Renal cortex interstitium (tissue), 15 donors: ENCODE measurements at places on chromosomes 3 and 15. TPM values are rescaled to one million over a fixed set of nuclear protein-coding genes. Genes with fewer than 3 reads are reported as not detected.
A peak's percentile ranks its signal among the peaks of the same experiment; 100 is the strongest.

Gene TM4SF4
- 2.5 TPM for polyA plus RNA-seq

Gene TEX55
- not detected for polyA plus RNA-seq

Gene GABRG3
- 1.2 TPM for polyA plus RNA-seq

DNA sequence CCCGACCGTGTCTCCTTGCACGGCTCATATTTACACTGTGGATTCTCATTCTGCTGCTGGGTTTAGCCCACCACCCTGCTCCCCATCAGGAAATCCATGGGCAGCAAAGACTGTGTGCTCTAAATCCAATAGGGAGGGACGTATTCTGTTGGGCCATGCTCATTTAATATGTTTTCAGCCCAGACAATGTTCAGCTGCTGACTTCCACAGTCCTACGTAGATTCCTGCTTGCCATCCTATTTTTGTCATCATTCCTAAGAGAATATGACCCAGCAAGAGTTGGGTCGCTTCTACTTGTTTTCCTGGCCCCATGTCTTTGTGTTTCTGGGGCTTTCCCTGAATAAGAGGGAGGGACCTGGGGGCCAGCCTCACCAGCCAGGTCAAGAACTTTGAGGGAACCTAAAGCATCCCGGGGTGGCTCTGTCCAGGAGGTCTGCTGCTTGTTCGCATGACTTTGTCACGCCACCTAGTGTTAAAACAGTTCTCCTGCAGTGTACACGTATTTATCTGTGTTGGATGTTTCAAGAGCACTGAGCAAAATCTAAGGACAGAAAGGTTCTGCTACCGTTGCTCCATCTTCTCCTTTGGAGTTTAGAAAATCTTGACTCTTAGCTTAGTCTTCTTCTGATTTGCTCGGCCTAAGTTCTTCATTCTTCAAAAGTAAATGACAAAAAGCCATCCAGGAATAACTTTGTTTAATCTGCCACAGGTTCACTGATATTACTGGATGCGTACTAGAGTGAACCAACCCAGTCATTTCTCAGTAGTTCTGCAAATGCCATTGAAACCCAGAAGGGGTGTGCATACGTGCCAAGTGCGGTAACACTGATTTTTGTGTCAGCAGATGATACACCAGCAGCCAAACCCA lies 79.8 kb upstream of the NR2E3 start:
- DNase-seq: peak; percentile 46

DNA sequence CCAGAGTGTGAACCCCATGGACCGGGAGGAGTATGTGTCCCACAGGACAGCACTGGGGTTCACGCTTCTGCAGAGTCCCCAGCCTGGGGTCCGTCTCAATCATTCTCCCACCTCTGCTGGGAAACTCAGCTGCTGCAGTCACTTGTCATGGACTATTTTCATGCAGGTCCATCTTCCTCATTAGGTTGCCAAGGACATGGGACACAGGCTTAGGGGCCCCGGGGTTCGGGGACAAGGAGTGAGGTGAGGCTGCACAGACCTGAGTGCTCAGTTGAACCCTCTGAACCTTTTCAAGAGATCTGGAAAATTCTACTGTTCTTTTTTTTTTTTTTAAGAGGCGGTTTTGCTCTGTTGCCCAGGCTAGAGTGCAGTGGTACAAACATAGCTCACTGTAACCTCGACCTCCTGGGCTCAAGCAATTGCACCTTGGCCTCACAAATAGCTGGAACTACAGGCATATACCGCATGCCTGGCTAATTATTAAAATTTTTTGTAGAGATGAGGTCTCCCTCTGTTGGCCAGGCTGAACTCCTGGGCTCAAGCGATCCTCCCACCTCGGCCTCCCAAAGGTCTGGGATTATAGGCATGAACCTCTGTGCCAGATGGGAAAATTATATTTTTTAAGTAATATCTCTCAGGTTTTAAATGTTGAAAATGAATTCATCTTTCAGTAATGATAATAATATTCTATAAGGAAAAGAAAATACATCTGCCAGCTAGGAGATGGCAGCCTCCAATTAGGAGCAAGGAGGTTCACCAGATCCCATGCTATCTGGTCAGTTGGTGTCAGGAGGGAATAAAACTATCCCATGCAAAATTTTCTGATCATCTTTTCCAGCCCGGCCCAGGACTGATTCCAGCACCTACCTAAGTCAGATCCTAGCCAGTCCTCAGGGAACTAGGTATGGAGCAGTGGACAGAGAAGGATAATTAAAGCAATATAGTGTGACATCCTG lies 45.2 kb downstream of the RPN1 start:
- DNase-seq: no peak

- no peak for DNase-seq
Observed at GRCh38 chr15:73716417-73716816, 32.2 kb downstream of the CD276 start.

DNA sequence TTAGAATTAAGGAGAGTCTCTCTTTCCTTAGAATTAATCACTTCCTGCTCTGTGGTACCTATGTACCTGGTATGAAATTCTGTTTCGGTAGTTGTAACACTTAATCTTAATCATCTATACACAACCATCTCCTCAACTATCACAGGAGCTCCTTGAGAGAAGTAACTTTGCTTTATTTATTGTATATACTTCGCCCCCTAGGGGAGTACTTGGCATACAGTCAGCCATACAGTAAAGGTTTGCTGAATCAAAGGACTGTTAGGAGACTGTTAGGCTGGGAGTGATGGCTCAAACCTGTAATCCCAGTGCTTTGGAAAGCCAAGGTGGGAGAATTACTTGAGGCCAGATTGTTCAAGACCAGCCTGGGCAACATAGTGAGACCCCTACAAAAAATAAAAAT lies 44.7 kb downstream of the RORA start:
- DNase-seq: no peak

GRCh38 chr3:104257486-104257885 lies 1109.2 kb upstream of the ALCAM start:
- DNase-seq: no peak

GRCh38 chr3:175664911-175665310 lies 805.8 kb downstream of the NAALADL2 start:
- DNase-seq: no peak

Gene GRIP2
- 1.2 TPM for polyA plus RNA-seq

Gene GABRA5
- 0.50 TPM for polyA plus RNA-seq

GRCh38 chr3:100482176-100482575 lies 10.2 kb upstream of the TMEM45A start:
- no peak for DNase-seq

GRCh38 chr3:192840143-192840836 lies 77.4 kb downstream of the MB21D2 start:
- no peak for DNase-seq

DNA sequence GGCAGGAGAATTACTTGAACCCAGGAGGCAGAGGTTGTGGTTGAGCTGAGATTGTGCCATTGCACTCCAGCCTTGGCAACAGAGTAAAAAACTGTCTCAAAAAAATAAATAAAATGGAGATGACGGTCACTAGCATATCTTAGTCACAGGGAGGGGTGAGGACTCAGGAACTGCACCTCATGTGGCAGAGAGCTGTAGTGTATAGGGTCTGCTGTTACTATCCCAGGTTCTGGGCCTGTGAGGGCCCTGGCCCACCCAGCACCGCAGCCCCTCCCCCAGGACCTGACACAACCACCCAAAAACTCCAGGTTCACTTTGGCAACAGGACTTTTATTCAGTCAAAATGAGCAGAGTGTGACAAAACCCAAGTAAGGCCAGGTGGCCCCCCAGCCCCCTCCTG lies 22.3 kb downstream of the RNU5B-1 start:
- DNase-seq: no peak

GRCh38 chr15:36645106-36645505 lies 65.7 kb downstream of the CDIN1 start:
- no peak for DNase-seq

DNA sequence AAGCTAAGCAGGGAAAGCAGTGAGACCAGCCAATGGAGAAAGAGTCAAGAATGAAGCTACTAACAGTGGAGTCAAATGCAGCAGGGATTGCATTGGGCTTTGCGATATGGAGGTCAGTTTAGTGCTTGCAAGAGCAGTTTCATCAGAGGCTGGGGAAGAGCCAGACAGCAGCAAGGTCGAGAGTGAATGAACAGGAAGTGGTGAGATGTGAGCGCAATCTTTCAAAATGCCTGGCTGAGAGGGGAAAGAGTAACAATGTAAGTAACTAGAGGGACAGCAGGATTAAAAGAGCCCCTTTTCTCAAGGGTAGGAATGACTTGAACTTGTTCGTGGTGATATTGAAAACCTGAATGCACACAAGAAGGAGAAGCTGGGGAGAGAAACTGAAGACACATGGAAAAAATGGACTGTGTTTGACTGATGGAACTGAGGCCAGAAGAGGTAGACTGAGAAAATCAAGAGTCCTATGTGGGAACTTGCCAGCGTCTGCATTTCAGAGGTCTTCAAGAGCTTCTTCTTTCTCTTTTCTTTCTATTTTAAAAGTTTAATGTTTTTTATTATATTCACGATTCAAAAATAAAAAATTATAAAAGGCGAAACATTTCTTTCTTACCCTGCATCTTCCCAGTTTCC lies 30.6 kb upstream of the GPR160 start:
- no peak for DNase-seq

- no peak for DNase-seq
Observed at GRCh38 chr3:130425484-130425883, 80.0 kb downstream of the COL6A5 start.

GRCh38 chr3:114669614-114670013 lies 375.8 kb downstream of the TIGIT start:
- DNase-seq: no peak

DNA sequence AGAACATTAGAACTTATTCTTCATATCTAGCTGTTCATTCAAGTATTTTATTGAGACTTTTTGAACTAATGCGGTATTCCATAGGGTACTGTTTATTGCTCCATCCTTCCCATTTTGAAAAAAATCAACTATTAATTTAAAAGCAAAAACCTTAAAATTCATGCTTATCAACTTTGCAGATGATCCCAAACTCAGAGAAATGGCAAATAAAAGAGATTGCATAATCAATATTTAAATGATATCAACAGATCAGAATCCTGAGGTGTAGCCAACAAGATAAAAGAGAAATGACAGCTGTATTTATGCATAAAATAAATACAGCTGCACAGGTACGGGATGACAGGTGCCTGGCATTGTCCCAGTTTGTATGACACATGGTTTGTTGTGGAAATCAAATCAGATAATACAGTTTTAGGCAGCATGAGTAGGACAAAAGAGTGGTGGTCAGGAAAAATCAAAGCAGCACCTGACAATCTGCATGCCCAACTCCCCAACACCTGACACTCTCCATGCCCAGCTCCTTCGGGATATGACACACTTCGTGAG lies 42.4 kb upstream of the CMTM8 start:
- no peak for DNase-seq

Gene FBLN2
- 20.0 TPM for polyA plus RNA-seq

- DNase-seq: no peak
Observed at GRCh38 chr3:24447836-24448235, 46.8 kb downstream of the THRB start.

Gene PDZRN3
- 46.5 TPM for polyA plus RNA-seq

GRCh38 chr3:23706111-23706510 lies 99.6 kb upstream of the UBE2E1 start:
- no peak for DNase-seq

- no peak for DNase-seq
Observed at GRCh38 chr15:38088971-38089370, 154.5 kb downstream of the TMCO5A start.
